T-helper 17 cell (primary cell): ENCODE measurements at places on chromosomes 11 and 22. TPM values are rescaled to one million over a fixed set of nuclear protein-coding genes. Genes with fewer than 3 reads are reported as not detected.

- no peak overlapping the region for H3K4me3 ChIP-seq
- DNase-seq: no peak
- peaks cover 46% of the 10 kb centered on the region for H3K27me3 ChIP-seq
- peaks cover 11% of the 10 kb centered on the region for H3K4me1 ChIP-seq
- H3K27ac ChIP-seq: no peak overlapping the region
- H3K36me3 ChIP-seq: peaks cover 3% of the 10 kb centered on the region
These were observed 30.1 kb downstream of the ANO1 start for GRCh38 chr11:70108250-70108649.

- no peak overlapping the region for H3K4me3 ChIP-seq
- H3K27me3 ChIP-seq: peaks cover 47% of the 10 kb centered on the region
- no peak for DNase-seq
- no peaks in the 10 kb centered on the region for H3K36me3 ChIP-seq
These were observed 14.0 kb downstream of the OR8A1 start for GRCh38 chr11:124583781-124584180.

DNA sequence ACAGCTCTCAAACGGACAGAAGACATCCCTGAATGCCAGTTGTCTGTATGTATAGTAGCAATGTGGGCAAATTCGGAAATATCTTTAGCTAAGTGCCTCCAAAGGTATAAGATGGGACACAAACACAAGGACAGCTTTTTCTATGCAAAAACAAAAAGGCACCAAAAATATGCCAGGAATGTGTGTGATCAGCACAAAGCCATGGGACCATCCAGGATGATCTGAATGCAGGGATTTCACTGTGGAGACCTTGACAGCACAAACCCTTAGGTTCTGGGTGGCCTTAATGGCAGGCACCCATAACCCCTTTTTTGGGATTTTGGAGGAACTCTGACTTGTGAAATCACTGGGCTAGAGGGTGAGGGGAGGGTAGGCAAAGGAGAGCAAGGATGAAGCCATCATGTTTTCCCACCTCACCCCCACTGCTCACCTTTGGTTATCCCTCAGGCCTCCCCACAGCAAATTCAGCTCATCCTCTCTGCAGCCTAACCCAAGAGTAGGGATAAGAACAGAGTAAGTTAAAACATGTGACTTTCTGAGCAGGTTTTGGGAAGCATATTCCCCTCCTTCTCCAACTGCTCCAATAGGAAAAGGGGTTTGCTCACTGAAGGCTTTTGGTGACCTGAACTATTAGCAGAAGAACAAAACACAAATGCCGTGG, 154.6 kb downstream of the SNX19 start:
- H3K4me1 ChIP-seq: peaks cover 5% of the 10 kb centered on the region
- no peak overlapping the region for H3K27ac ChIP-seq
- no peak overlapping the region for H3K4me3 ChIP-seq
- H3K36me3 ChIP-seq: no peaks in the 10 kb centered on the region
- no peak for DNase-seq

- peaks cover 37% of the 10 kb centered on the region for H3K36me3 ChIP-seq
- H3K27me3 ChIP-seq: no peaks in the 10 kb centered on the region
- H3K4me3 ChIP-seq: peak overlapping the region; percentile 89
- peaks cover 81% of the 10 kb centered on the region for H3K4me1 ChIP-seq
These were observed 113.7 kb downstream of the ETS1 start for GRCh38 chr11:128473636-128474035.

- H3K36me3 ChIP-seq: peaks cover 2% of the 10 kb centered on the region
- H3K27me3 ChIP-seq: peaks cover 9% of the 10 kb centered on the region
- H3K4me1 ChIP-seq: peaks cover 12% of the 10 kb centered on the region
- no peak overlapping the region for H3K4me3 ChIP-seq
- no peak overlapping the region for H3K27ac ChIP-seq
These were observed 51.9 kb upstream of the PICALM start for GRCh38 chr11:86120807-86121206.

GRCh38 chr11:134945993-134946392, 534.0 kb upstream of the B3GAT1 start:
- no peaks in the 10 kb centered on the region for H3K36me3 ChIP-seq
- H3K4me3 ChIP-seq: no peak overlapping the region
- no peak for DNase-seq

- no peak for DNase-seq
- no peak overlapping the region for H3K27ac ChIP-seq
- peaks cover 5% of the 10 kb centered on the region for H3K27me3 ChIP-seq
- no peaks in the 10 kb centered on the region for H3K36me3 ChIP-seq
These were observed 24.9 kb upstream of the CHKA start for GRCh38 chr11:68146010-68146540.

GRCh38 chr11:31421820-31422219, 52.2 kb downstream of the DNAJC24 start:
- DNase-seq: no peak
- no peak overlapping the region for H3K27ac ChIP-seq
- no peaks in the 10 kb centered on the region for H3K27me3 ChIP-seq
- no peaks in the 10 kb centered on the region for H3K36me3 ChIP-seq
- H3K4me3 ChIP-seq: no peak overlapping the region
- H3K4me1 ChIP-seq: peaks cover 2% of the 10 kb centered on the region

DNA sequence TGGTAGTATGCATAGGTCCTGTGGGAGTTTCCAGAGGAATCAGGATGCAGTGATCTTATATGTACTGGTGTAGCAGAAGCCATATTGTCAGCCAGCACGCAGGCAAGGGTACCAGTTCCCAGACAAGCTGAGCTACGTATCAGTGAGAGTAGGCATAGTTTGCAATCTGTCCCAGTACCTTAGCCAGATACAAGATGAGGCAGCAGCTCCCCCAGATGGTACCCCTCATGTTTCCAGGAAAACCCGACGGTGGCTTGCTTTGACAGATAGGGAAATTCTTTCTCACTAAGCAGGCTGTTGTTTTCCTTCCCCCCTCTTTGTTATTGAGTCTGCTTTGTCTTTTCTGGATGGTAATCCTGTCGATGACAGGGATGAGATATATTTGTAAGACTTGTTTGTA, 109.7 kb upstream of the RRM1 start:
- H3K4me3 ChIP-seq: no peak overlapping the region
- peak overlapping the region; percentile 92 for H3K27ac ChIP-seq
- peaks cover 61% of the 10 kb centered on the region for H3K4me1 ChIP-seq
- peaks cover 5% of the 10 kb centered on the region for H3K36me3 ChIP-seq

GRCh38 chr11:832529-833113, at the start of gene CD151:
Gene CD151 (plus strand): TSS chr11:832952. CDS start chr11:836070, 3,118 bp downstream.
- no peak within 1 kb of the TSS for H3K27ac ChIP-seq
- DNase-seq: no peak
- peaks cover 20% of the 10 kb centered on the region for H3K4me1 ChIP-seq
- peaks cover 22% of the 10 kb centered on the region for H3K27me3 ChIP-seq
- H3K4me3 ChIP-seq: peak within 1 kb of the TSS; percentile 81

DNA sequence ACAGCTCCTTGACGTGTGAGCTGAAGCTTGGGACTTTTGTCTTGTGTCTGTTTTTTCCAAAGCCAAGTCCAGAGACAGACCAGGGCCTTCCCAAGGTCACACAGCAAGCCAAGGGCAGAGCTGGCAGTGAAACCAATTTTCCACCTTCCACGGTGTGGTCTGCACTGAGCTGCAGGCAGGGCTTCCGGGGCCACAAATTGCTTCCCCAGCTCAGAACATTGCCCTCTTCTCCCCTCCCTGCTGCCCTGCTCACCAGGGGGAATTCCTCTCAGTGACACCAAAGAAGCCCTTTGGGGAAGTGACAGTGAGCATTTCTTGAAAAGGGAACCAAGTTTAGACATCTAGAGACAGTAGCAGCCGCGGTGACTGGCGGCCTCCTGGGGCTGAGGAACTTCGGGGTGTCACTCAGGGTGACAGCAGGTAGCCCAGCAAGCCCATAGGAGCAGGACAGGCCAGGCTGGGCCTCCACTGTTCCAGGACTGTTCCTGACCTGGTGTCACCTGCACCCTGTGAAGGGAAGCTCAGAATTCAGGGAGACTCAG, 9.2 kb downstream of the FXYD2 start:
- H3K4me3 ChIP-seq: peak overlapping the region; percentile 83
- H3K4me1 ChIP-seq: peaks cover 45% of the 10 kb centered on the region
- no peaks in the 10 kb centered on the region for H3K36me3 ChIP-seq
- H3K27me3 ChIP-seq: no peaks in the 10 kb centered on the region

- H3K36me3 ChIP-seq: no peaks in the 10 kb centered on the region
- no peak for DNase-seq
- H3K4me1 ChIP-seq: peaks cover 11% of the 10 kb centered on the region
- H3K4me3 ChIP-seq: peak overlapping the region; percentile 89
- peaks cover 27% of the 10 kb centered on the region for H3K27me3 ChIP-seq
- peak overlapping the region; percentile 16 for H3K27ac ChIP-seq
These were observed 1.0 kb upstream of the GLB1L2 start for GRCh38 chr11:134330611-134331353.

DNA sequence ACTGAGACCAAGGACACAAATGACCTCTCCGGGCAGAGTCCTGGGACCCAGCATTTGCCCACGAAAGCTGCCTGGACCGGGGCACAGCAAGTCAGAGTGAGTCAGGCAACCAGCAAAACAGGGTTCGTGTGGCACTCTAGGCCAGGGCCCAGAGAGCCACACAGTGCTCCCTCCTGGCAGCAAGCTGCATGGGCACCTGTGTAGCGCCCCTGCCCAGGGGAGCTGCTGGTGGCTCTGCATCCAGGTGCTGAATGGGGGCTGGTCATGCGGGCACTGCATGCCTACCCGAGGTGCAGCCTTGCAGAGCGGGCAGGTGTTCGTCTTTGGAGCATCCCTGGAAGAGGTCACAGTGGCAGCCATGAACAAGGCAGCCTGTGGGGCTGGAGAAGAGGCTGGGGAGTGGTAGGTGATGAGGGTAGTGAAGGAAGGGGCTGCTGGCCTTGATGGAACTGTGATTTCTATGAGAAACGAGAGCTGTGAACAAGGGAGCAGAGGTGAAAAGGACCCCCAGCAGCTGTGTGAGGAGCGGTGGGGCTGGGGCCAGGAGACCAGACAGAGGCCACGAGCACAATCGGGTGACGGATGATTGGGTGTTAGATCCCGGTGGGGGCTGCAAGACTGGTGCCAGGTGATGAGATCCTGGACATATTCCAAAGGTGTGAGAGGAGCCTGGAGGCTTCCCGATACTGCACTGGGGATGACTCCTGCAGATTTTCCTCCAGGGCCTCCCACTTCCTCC, 63.3 kb downstream of the DGCR2 start:
- peaks cover 19% of the 10 kb centered on the region for H3K4me1 ChIP-seq
- peak overlapping the region; percentile 83 for H3K27ac ChIP-seq
- H3K4me3 ChIP-seq: no peak overlapping the region
- DNase-seq: no peak
- no peaks in the 10 kb centered on the region for H3K27me3 ChIP-seq
- peaks cover 12% of the 10 kb centered on the region for H3K36me3 ChIP-seq

DNA sequence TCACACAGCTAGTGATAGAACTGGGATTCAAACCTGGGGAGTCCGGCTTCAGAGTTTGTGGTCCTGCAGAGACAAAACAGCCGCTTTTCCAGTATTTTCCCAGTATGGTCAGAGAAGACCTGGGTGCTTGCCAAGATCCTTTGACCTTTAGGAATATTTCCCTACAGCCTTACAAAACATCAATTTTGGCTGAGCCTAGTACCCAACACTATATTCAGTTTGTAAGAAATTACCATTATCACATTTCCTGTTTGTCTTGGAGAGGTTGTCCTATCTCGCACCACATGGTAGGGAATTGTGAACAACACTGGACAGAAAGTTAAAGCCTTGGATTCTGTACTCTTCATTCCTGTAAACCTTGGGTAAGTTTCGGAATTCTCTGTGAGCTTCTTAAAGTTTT, 10.7 kb upstream of the NEU3 start:
- H3K27ac ChIP-seq: no peak overlapping the region
- no peak for DNase-seq
- H3K4me1 ChIP-seq: peaks cover 22% of the 10 kb centered on the region

GRCh38 chr22:40178417-40179409, 988 bp downstream of the TNRC6B start:
- peaks cover 4% of the 10 kb centered on the region for H3K36me3 ChIP-seq
- H3K4me1 ChIP-seq: peaks cover 52% of the 10 kb centered on the region
- DNase-seq: peak; percentile 15
- H3K27me3 ChIP-seq: no peaks in the 10 kb centered on the region
- H3K27ac ChIP-seq: peak overlapping the region; percentile 94
- H3K4me3 ChIP-seq: peak overlapping the region; percentile 94

DNA sequence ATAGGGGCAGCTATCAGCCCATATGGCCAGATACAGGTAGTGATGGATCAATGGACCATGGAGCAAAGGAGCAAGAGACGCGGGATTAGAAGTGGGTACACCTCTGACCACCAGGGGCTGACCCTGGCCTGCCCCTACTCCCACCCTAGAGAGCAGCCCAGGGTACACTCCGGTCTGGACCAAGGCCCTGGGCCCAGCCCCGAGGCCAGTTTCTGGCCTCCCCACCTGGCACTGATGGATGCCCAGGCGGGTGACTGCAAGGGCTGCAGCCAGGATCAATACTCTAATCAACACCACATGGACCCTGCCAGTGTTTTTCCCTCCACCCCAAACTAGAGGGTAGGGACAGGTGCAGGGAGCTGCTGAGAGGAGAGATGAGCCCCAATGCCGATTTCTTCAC, 74.1 kb upstream of the NECTIN1 start:
- H3K4me3 ChIP-seq: no peak overlapping the region
- no peaks in the 10 kb centered on the region for H3K36me3 ChIP-seq
- H3K27me3 ChIP-seq: peaks cover 40% of the 10 kb centered on the region
- no peak for DNase-seq
- H3K27ac ChIP-seq: no peak overlapping the region

- DNase-seq: no peak
- H3K4me3 ChIP-seq: peak overlapping the region; percentile 72
- no peaks in the 10 kb centered on the region for H3K27me3 ChIP-seq
- no peak overlapping the region for H3K27ac ChIP-seq
- no peaks in the 10 kb centered on the region for H3K36me3 ChIP-seq
- peaks cover 28% of the 10 kb centered on the region for H3K4me1 ChIP-seq
These were observed 908 bp downstream of the TRPM5 start for GRCh38 chr11:2443406-2443805.

DNA sequence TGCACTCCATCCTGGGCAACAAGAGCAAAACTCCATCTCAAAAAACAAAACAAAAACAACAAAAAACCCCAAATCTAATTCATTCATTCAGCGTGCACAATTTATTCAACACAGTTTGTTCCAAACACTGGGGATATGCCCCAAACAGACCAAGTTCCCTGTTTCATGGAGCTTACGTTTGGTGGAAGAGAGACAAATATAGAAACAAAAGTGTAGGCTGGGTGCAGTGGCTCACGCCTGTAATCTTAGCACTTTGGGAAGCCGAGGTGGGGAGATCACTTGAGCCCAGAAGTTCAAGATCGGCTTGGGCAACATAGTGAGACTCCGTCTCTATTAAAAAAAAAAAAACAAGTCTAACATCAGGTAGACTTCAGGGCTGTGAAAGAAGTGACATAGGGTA, 52.4 kb downstream of the PTPRJ start:
- DNase-seq: no peak
- H3K27ac ChIP-seq: peak overlapping the region; percentile 27
- H3K4me1 ChIP-seq: peaks cover 48% of the 10 kb centered on the region
- H3K4me3 ChIP-seq: peak overlapping the region; percentile 59
- peaks cover 5% of the 10 kb centered on the region for H3K36me3 ChIP-seq
- H3K27me3 ChIP-seq: no peaks in the 10 kb centered on the region

Gene APOA4
- not detected for total RNA-seq

Gene VEGFB
- total RNA-seq: 44.9 TPM

Gene TUBA8
- total RNA-seq: 2.3 TPM

Gene ZBTB16
- total RNA-seq: 20.7 TPM

Gene SNX19
- 67.3 TPM for total RNA-seq
